ENCODE measurements at places on chromosomes 2 and 18.

- no peak for DNase-seq
Observed at GRCh38 chr2:5227062-5227699, 465.0 kb upstream of the SOX11 start.

DNA sequence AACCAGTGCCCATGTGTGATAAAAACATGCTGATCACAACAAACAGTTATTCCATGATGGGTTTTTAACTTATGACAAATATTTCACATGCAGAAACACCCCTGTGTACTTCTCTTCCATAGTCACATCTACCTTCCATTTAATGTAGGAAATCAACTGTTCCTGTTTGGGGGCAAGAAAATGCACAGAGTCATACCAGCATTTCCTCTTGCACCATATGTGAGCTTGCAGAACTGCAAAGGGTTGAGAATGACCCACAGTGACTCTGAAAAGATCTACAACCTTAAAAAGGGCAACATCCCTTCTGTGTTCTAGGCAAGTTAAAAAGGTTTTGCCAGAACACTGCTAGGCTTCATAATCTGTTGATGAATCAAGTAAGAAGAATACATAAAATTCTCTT, 9.9 kb downstream of the BMP10 start:
- peak; percentile 50 for DNase-seq

- DNase-seq = peak; percentile 57
Observed at GRCh38 chr2:172462849-172463381, 35.5 kb downstream of the ITGA6 start.

DNA sequence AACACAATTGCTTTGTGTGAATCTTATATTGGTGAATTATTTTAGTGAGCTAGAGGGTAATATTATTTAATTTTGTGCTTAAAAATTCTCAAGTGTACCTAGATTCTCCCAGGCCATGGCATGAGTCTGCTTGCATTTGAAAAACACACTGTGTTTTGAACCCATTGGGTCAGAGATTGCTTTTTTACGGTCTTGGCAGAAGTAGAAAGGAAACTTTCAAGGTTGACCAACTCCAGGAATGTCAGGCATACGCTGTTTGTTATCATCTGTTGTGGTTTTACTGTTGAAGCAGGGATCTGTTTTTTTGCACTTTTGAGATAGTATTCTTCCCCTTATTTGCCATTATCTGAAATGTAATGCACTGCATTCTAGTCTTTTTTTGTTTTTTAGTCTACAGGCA, 377.4 kb downstream of the RPRM start:
- DNase-seq = no peak

DNA sequence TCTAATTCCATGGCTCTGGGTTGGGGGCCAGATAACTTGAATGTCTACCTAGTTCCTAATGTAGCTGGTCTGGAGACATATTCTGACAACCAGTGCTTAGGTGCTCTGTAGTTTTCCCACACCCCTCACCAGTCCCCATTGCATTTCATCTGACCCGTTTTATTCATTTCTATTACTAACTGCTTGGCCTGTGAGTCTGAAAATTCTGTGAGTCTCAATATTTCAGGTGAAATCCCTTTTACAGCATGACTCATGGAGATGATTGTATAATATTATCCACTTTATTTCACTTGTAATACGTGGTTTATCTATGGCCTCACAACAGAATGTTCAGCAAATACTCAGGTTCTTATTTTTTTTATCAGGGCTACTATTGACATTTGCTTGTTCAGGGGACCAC, 103.7 kb upstream of the UGP2 start:
- DNase-seq = no peak

GRCh38 chr2:195694553-195694952, 37.5 kb downstream of the SLC39A10 start:
- DNase-seq = no peak

DNA sequence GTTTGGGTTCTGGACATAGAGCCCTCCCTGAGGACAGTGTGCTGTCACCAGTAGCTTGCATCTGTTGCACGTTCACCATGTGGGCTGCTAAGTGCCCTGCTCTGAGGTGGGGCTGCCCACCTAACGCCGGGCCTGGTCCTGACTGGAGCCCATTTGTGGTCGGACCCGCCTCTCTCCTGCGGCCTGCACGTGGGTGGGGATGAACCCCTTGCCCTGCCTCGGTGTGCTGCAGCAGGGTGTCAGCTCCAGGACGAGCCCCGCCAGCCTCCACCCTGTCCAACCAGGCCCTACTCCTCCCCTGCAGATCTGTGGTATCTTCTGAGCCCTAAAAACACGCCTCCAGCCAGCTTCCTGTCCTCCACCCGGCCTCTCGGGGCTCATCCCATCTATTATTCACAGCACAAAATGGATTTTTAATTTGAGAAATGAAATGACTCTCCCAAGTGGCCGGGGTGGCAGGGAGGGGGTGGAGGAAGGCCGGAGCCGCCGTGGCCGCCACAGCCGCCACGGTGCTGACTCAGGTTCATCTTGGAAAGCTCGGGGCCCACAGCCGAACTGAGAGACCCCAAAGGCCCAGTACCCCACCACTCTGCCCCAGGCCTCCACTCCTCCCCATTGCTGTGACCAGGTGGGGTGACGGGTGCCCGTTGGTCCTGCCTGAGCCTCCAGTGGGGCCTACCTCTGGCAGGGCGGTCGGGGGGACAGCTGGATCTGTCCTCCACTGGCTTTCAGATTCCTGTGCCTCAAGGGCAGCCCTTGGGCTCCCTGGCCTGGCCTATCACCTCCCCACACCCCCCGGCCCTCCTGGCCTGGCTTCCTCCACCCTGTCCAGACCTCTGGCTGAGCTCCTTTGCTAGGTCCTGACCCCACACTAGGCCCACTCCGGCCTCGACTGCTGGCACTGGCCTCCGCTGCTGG, 2.8 kb upstream of the ECEL1 start:
- DNase-seq = no peak

DNA sequence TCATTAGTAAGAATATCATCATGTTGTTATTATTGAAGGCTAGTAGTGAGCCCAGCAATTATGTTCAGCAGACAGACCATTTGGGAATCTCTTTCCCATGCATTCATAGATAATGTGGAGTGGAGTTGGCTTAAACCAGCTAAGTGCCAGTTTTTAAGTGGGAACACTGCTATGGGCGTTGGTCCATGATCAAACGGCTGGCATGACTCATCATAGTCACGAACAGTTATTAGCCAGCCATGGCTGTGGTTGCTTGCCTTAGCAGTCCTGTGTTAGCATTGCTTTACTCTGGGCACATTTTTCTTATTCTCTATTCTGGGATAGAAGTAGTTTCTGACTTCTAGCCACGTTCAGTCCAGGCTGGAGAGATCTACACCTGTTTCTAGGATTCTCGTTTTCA, 17.7 kb downstream of the EIF4E2 start:
- DNase-seq = no peak

DNA sequence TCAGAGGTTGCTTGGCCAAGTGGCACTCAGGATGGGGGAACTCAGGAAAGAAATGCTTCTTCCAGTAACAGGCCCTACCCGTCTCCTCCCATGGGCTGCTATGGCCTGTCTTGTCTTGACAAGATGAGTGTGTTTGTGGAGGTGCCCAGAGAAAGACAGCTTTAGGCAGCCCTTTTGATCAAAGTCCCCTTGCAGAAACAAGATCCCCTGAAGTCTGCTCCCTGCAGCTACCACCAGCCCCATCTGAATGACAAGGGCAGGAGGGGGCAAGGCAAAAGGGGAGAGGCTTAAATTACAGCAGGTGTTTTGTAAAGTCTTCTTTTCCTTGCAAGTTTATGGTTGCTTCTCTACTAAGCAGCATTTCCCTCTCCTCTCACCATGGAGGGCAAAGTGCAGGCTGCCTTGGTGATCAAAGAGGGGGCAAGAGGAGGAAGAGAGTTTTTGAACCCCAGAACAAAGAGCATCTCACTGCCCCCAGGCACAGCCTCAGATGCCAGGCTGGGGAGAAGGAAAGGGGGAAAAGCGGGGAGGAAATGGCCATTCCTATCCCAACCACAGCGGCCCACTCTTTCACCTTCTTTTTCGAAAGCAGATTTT, 6.7 kb downstream of the EVA1A start:
- no peak for DNase-seq

All from GDM1 (cell line).